GM12891 (cell line): ENCODE measurements at places on chromosomes 1 and 21.

DNA sequence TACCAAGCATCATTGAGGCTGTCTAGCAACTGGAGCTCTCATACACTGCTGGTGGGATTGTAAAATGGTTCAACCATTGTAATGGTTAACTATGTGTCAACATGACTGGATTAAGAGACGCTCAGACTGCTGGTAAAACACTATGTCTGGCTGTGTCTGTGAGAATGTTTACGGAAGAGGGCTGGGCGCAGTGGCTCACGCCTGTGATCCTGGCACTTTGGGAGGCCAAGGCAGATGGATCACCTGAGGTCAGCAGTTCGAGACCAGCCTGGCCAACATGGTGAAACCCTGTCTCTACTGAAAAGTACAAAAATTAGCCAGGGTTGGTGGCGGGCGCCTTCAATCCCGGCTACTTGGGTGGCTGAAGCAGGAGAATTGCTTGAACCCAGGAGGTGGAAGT, 4.8 kb upstream of the FCRLA start:
- DNase-seq = no peak

GRCh38 chr1:110070282-110070669, 196 bp downstream of the ALX3 start:
- DNase-seq = no peak

DNA sequence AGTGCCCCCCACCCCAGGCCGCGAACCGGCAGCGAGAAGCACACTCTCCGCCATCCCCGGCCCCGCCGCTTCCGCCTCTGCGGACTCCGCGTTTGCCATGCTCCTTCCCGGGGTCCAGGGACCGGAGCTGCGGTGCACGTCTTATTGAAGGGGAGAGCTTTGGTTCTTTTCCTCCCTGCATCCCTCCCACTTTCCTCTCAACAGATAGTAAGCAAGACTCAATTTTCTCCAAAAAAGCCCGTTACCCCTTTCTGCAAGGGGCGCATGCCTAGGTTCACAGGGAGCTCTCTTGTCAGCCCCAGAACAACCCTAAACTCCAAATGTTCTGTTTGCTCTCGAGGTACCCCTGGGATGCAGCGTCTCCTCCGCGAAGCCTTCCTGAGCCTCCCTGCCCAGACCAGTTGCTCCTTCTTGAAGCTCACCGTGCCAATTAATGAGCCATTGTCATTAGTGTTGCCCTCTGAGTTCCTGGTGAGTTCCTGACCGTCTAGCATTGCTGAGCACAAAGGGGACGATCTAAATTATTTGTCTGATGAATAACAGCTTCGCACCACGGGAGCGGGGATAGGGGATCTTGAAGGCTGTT, 8.1 kb downstream of the FOXD3 start:
- DNase-seq = no peak

DNA sequence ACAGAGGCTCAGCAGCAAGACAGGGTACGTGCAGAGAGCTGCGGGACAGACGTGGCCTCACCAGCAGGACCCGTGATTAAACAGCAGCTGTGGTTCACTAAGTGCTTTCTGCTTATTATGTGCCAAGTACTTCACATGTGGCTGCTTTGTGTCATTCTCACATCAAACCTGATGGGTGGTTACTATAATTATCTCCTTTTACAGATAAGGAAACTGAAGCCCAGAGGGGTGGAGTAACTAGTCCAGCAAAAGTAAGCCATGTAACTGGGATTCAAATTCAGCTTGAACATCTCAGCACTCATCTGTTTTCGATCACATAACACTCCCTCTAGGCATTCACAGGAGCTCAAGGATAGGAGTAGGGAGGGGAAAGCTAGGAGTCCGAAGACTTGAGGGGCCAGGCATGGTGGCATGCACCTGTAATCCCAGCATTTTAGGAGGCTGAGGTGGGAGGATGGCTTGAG, 50.8 kb upstream of the CLIC4 start:
- DNase-seq = no peak

GRCh38 chr1:71154429-71154828, 73.6 kb upstream of the ZRANB2 start:
- DNase-seq = no peak

DNA sequence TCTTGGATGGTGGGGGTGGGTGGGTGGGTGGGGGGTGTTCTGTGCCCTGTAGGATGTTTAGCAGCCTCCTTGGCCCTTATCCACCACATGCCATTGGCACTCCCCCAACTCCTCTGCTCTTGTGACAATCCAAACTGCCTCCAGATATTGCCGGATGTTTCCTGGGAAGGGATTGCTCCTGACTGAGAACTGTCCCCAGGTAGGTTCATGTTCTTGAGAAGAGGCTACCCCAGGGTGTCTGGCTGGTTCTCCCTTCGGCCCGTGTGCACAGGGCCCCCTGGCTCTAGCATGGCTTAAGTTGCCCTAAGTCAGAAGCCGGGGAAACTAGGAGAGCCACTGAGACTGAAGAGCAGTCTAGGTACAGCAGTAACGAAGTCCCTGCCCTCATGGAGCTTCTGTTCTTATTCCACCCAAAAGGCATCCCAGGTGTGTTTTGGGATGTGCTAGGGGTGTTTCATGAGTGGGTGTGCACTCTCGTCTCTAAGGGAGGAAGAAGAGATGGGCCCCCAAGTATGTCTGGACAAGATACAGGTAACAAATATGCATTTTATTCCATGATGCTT, 19.8 kb upstream of the THRAP3 start:
- DNase-seq = no peak

- DNase-seq = no peak
These were observed 39.1 kb downstream of the GPR3 start for GRCh38 chr1:27431601-27431940.

DNA sequence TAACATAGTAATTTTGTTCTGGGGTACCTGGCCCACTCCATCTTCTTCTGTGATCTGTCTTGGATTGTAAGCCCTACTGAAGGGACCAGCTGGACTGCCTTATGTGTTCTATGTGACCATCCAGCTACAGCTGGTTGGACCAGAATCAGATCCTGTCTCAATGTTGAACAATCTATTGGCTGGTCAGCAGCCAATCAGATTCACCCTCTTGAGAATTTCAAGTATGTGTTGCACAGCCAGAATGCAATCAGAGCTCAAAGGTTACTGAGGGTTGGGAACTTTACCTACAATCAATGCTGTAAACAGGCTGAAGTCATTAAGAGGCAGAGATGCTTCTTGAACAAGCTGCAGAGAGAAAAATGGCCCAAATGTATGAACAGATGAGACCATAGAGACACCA, 61.9 kb downstream of the KCNC4 start:
- DNase-seq = no peak

DNA sequence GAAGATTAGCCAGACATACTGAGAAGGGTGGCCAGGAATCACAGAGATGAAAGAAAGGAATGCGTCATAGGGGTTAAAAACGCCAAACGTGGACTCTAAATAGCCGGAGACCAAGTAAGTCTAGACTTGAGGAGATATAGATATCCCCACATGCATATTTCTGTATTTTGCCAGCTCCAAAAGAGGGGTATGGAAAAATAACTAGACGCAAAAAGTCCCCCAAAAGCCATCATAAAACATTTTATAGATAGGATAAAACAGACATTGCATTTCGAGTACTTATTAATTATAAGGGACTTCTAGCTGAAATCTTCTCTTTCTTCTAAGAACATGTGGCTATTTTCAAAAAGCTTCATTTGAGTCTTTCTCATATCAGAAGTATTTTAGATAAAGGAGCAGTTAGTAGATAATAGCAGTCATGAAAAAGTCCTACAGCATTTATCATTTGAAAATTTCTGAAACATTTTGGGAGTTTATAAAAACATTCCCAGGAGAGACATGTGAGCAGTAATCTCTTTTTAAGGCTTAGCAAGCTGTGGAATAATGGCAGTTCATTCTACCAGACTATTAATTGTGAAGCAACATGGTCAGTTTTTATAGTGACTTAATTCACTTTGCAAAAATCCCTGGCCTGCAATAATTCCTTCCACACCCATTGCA, 6.1 kb downstream of the KIF26B start:
- DNase-seq = no peak

GRCh38 chr1:220089650-220090556, at the start of gene BPNT1:
Gene BPNT1, minus strand, starts transcription at chr1:220089788. Its CDS starts 9,942 bp downstream, at chr1:220079846.
- peak; percentile 48 for DNase-seq

DNA sequence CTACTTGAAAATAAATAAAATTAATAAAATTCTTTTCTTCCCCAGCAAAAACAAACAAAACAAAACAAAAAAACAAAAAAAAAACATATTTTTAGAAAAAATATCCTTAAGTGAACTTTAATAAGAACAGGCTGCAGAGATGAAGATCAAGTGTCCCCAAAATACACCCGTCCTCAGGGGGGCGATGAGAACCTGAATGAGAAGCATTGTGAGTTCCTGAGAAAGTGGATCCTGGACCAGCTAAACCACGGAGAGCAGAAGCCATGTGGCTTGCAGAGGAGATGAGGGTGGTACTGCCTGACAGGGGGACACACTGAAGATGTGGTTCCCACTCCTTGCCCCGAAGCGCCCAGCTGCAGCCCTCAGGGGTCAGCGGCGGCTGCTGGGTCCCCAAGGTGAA, 89.3 kb downstream of the ITPKB start:
- DNase-seq = no peak

DNA sequence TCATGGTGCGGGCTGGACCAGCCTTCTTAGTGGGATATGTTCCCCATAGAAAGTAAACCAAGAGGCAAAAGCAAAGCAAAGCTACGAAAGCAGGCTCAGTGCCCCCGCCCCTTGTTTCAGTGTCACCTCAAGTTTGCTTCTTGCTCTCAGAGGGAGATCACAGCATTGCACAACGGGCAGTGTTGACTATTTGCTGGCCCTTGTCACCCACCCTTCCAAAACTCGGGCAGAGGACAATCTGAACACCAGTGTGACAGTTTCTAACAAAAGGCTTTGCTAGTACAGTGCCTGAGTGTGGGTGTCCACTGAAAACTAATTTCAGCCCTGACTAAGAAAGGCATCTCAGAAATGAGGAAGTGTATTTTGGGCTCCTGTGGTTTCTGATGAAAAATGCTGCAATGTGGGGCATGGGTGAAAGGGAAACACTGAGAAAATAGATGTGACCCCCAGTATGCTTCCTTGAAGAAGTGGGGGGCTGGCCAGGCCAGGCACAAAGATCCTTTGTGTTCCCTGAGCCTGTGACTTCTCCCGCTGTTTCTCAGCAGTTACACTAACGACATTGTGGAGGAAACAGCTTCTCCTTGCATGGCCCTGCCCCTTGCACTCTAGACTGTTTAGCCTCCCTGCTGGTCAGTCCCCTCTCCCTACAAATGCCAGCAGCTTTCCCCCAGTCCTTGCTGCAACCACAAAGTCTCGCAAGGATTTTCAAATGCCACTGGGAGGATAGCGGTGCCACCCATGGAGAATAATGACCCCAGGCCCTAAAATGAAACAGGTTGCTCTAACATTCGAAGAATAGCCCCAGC, 33.3 kb upstream of the KCNE1 start:
- peak; percentile 47 for DNase-seq

DNA sequence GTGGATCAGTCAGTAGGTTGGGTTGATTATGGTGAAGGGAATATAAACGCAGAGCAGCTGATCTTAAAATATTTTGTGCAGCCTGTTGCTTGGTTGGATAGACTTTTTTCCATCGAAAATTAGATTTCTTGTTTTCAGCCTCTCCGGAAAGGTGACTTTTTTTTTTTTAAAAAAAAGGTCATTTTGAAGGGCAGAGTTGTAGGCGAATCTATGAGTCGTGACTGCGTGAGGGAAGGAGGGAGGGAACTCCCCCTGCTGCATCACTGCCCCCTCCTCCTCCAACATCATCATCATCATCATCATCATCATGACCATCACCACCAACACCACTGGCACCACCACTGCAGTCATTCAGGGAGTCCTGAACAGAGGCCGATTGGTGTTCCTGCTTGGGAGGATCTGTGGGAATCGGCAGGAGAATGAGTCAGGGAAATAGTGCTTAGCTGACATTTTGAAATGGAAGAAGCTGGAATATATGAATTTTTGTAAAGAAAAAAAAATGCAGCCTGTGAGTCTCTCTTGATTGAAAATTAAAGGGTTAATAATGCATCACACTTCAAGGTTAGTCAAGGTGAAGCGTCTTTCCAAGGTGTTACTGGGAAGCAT, 1.2 kb downstream of the ATP1B1 start:
- no peak for DNase-seq

- no peak for DNase-seq
These were observed 563.3 kb downstream of the KIF26B start for GRCh38 chr1:245718123-245718522.

- no peak for DNase-seq
These were observed 126.7 kb downstream of the CAMTA1 start for GRCh38 chr1:6911974-6912373.
